ENCODE measurements at places on chromosomes 6 and 20.

GRCh38 chr6:38843798-38844197, 128.7 kb downstream of the DNAH8 start:
- no peak for DNase-seq

DNA sequence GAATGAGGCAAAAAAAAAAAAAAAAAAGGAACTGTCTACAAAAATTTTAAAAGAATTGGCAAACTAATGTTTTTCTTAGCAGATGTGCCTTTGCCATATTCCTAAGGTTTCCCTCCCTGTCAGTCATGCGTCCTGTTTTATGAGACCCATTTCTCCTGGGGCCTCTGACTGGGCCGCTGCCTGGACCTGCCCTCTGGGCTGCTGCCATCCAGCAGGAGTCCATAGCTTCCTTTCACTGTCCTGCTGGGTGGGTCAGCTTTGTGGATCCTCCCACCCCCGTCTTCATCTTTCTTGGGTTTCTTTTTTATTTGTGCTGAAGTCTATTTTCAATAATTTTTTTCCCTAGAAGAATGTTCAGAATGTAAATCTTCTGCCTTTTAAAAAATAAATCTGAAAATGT, 110.8 kb upstream of the SCP2D1 start:
- DNase-seq, result no peak

DNA sequence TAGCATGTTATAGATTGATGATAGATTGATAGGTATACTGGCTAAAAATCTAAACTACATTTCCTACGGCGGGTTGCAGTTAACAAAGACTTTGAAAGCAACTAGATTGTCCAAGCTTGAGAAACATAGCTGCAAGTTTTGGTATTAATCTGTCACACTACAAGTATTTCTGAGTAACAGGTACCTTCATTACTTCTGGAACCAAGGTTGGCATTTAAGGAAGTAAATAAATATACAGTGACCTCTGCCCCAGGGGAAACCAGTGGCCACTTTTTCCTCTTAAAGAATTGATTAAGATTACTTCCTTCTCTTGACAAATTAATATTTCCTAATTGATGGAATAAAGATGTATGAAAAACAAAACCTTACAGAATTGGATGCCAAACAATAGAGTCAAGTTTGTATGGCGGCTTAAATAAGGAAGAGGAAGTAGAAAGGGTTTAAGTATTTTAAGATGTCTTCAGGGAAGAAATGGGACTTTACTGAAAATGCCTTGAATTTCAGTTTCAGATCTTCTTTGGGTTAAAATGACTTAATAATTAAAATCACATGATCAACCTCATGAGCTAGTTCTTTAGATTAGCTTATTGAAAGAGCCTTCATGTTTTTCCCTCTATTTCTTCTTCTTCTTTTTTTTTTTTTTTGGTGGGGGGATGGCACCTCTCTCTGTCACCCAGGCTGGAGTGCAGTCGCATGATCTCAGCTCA, 132.8 kb downstream of the DOK5 start:
- no peak for DNase-seq

DNA sequence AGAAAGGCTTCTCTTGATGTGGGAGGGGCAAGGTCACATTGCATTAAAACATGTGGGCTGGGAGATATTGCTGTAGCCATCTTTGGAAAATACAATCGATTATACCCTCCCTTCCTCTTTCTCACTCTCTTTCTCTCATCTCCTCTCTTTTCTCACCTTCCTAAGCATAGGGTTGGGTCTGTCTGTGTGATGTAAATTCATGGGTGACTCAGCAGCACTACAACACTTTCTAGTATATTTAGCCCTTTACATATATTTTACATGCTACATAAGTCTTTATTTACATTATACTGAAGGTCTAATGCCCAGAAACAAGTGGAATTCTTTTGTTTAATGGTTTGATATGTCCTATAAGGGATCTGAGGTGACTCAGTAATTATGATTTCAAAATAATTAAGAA, 634.8 kb upstream of the FLRT3 start:
- DNase-seq, result no peak

GRCh38 chr6:119197271-119197670, 118.8 kb upstream of the FAM184A start:
- no peak for DNase-seq

- no peak for DNase-seq
These were observed 51.3 kb downstream of the BCAS1 start for GRCh38 chr20:54019127-54019526.

DNA sequence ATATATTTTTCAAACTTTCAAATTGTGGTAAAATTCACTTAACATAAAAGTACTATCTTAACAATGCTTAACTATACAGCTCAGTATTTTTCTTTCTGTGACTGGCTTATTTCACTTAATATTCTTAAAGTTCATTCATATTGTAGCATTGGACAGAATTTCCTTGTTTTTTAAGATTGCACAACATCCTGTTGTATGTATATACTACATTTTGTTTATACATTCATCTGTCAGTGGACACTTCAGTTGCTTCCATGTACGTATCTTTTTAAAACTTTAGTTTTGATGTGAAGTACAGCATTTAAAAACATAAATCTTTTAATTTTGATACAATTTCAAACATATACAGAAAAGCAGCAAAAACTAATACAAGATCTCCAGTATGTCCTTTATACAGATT, 220.7 kb downstream of the ZFAND3 start:
- no peak for DNase-seq

- peak; percentile 90 for DNase-seq
These were observed 52.0 kb downstream of the RPP21 start for GRCh38 chr6:30396833-30397479.

- no peak for DNase-seq
These were observed 19.1 kb upstream of the PCMTD2 start for GRCh38 chr20:64236137-64237088.

GRCh38 chr6:40950986-40951698, 87.9 kb downstream of the UNC5CL start:
- DNase-seq, result no peak

GRCh38 chr6:135828021-135828420, 23.5 kb upstream of the PDE7B start:
- no peak for DNase-seq

DNA sequence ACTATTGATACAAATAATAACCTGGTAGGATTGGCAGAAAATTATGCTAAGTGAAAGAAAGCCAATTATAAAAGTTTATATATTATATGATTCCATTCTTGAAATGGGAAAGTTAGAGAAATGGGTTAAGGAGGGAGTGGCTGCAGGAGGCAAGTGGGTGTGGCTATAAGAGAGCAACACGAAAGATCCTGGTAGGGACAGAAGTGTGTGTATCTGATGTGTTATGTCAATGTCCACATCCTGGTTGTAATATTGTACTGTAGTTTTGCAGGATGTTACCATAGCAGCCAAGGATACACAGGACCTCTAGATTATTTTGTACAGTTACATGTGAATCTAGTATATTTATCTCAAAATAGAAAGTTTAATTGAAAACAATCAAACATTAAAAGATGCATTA, 46.8 kb downstream of the SNX5 start:
- no peak for DNase-seq

GRCh38 chr6:33497157-33497556, 42.8 kb downstream of the ZBTB9 start:
- DNase-seq, result no peak

- no peak for DNase-seq
These were observed 102.8 kb downstream of the NRSN1 start for GRCh38 chr6:24228681-24229255.

DNA sequence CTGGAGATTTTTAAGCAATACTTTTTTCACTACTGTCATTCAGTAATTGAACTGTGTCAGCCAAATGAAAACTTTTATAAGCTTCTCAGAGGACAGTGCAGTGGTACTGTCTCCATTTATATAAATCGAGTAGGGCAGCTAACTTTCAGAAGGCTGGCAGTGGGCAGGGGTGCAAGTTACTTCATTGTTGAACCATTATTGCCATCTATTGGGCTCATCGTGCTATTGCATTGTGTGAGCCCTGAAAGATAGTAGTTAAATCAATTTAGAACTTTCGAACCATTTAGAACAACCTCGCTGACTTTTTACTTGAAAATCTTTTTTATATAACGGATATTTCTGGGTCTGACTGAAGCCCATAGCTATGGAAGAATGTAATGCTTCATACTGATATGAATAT, 347.8 kb upstream of the PLCB4 start:
- DNase-seq, result no peak

DNA sequence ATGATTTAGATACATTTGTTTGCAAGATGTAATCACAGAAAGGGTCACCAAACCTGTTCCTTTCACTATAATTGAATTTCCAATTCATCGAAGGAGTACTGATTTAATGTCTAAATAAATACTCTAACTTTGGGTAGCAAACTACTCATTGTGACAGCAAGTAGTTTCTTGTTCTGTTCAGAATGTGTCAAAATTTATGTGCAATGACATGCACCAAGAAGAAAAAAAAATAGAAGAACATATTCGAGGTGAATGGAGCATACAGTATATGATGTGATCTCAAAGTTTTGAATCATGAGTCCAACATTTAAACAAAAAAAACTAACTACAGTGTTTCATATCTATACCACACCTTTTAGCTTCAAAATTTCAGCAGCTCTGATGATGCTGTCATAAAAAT, 583.6 kb upstream of the MMS22L start:
- DNase-seq, result no peak

GRCh38 chr20:2114990-2115681, 13.5 kb downstream of the STK35 start:
- DNase-seq, result no peak

GRCh38 chr6:81876971-81877370, 124.5 kb upstream of the TENT5A start:
- no peak for DNase-seq

DNA sequence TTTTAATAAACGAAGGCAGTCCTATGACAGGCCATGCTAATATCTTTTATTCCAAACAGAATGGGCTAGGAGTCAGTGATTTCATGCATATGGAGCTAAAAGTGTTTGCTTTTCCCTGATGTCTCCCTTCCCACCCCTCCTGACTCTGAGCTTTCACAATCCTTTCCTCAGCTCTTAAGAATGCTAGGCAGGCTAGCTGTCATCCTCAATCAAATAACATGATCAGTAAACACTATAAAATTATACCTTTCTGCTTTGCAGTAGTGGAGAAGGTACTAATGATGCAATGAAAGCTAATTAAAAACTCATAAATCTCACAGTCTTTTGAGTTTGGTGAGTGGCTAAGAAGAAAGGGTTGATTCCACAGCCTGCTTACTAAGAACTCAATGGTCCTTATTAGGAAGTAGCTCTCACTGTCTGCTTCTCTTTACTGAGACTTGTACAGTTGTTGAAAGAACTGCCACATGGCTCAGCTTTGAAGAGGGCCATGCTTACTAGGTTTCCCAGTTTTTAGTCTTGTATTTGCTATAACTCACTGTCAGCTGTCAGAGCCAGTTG, 250.9 kb upstream of the JAG1 start:
- no peak for DNase-seq

DNA sequence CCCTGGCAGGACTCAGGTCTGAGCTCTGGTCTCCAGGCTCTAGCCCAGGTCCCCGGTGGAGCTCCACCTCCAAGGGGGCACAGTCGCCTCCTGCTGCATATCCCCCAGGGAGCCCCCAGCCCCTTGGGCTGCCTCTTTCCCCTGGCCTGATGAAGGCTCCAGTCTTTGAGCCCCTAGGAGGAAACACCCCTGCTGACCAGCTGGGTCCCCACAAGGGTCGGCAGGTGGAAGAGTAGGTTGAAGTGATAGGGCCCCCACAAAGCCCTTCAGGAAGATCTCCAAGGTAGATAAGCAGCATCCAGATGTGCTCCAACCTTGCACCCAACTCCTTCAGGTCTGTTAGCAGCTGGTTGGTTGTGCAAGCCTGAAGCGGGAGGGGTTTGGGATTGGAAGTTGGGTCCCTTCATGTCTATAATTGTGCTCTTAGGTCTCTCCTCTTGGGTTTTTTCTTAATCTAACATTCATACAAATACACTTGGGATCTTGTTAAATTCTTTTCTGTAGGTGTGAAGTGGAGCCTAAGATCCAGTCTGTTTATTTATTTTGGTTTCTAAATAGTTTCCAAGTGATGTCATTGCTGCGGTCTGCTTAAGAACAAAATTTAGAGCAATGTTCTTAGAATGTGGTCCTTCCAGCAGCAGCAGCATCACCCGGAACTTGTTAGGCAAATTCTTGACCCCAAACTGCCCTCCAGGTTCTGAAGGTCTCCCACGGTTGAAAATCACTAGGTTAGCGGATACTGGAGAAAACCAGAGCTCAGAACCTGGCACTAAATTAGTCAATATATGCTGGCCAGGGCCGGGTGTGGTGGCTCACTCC, 5.1 kb downstream of the UBE2C start:
- no peak for DNase-seq

DNA sequence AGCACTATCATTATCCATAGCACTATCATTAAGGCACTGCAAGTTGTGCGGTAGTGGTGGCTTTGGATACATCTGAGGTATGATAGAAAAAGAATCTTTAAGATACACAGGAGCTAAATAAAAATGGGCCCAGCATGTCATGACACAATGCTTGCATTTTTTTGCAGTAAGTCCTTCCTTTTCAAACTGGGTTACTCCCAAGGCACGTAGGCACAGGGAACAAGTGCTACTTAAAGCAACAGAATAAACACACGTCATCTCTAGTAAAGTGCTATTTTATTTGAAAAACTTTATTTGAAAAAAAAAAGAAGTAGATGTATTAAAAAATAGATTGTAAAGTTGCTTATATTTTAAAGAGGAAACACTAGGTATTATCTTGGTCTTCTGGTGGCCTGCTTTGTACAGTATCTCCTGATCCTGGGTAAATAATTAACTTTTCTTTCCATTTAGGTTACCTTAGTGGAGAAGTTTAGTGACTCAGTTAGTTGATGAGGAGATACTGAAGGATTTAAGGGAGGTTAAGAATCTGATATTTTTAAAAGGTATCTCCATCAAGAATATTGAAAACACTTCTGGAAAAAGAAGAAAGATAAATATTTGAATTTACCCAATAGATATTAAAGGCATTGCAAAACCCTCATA, 129.6 kb downstream of the EDN1 start:
- no peak for DNase-seq
